LNCaP clone FGC (cell line): ENCODE measurements at places on chromosomes 12 and 14.

DNA sequence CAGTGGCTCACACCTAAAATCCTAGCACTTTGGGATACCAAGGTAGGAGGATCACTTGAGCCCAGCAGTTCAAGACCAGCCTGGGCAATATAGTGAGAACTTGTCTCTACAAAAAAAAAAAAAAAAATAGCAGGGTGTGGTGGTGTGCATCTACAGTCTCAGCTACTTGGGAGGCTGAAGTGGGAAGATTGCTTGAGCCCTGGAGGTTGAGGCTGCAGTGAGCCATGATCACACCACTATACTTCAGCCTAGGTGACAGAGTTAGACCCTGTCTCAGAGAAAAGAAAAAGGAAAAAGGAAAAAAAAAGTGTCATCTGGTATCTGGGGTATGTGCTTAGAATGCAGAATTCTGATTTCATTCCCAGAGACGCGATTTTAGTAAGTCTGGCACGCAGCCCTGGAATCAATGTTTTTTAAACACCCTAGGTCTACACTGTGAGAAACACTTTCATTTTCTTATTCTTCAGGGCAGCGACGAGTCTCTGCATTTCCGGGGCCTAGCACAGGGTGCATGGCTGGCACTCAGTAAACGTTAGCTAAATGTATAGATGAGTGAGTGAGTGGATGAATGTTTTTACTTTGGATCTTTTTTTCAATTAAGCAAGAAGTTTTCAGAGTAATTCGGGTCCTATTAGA lies 243.8 kb upstream of the PWP1 start:
- DNase-seq = no peak

DNA sequence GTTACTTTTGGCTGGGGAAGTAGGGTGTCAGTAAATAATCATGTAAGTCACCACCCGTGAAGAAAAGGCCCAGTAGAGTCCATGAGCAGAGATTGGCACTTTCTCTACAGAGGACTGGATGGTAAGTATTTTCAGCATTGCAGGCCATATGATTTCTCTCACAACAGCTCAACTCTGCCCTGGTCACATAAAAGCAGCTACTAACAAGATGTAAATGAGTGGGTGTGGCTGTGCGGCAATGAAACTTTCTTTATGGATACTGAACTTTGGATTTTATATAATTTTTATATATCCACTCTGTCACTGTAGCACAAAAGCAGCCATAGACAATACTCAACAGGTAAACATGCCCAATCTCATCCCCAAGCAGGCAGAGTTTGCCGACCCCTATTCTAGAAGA lies 343.6 kb downstream of the GLT1D1 start:
- DNase-seq = no peak

GRCh38 chr14:98953551-98954348 lies 318.2 kb downstream of the BCL11B start:
- no peak for DNase-seq

DNA sequence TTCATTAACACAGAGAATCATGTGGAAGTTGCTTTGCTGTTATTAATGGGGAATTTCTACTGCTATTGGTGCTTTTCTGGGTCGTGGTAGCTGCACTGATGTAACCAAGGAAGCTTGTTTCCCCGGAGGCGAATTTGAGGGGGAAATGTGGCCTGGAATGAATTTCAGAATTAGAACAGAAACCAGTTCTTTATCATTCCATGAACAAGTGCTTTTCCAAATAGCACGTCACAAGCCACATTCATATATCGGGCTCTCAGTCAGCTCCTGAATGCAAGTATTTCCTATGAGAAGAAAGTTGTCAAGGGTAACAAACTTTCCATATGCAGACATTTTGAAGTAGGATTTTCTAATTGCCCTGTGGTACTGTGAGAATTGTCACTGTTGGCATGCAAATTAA lies 1353.2 kb downstream of the AACS start:
- no peak for DNase-seq

DNA sequence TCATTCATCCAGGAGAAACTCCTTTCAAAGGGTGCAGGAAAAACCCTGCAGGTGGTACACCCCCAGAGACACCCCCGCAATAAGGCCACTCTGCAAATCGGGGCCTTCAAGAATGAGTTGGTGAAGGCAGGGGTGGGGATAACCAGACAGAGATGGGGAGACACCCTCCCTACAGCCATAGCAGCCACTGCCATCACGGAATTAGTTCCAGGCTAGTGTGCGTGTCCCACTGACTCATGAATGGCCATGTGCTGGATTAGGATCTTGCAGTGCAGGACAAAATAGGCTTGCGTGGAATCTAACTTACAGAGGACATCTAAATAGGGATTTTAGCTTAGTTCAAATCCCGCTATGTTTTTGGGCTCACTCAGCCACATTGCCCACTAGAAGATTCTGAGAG lies 37.8 kb downstream of the SPRING1 start:
- no peak for DNase-seq

- no peak for DNase-seq
Observed at GRCh38 chr12:93804392-93805179, 127.4 kb downstream of the CRADD start.

GRCh38 chr14:91402771-91403600 lies 14.6 kb downstream of the CCDC88C start:
- DNase-seq = no peak

- DNase-seq = no peak
Observed at GRCh38 chr14:95328729-95329503, 9.2 kb upstream of the CLMN start.

- DNase-seq = no peak
Observed at GRCh38 chr12:91778091-91778832, 367.4 kb downstream of the BTG1 start.

- DNase-seq = no peak
Observed at GRCh38 chr14:100616854-100617409, 29.7 kb upstream of the BEGAIN start.

DNA sequence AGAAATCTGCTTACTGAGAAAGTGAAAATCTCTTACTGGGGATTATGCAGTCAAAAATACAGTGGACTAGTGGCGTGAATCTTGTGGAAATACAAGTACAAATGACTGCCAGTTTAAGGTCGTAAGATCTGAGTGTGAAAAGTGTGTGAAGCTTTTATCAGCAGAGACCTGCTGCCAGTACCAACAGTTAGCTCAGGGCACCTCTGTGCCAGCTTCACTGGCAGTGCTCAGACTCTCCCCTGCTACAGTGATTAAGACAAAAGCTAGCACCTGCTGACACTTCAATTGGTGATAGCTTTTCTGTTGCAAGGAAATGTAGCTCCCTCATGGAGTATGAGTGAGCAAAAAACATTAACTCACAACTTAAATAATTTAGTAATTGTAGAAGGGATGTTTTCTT lies 185.1 kb downstream of the ANO6 start:
- no peak for DNase-seq

DNA sequence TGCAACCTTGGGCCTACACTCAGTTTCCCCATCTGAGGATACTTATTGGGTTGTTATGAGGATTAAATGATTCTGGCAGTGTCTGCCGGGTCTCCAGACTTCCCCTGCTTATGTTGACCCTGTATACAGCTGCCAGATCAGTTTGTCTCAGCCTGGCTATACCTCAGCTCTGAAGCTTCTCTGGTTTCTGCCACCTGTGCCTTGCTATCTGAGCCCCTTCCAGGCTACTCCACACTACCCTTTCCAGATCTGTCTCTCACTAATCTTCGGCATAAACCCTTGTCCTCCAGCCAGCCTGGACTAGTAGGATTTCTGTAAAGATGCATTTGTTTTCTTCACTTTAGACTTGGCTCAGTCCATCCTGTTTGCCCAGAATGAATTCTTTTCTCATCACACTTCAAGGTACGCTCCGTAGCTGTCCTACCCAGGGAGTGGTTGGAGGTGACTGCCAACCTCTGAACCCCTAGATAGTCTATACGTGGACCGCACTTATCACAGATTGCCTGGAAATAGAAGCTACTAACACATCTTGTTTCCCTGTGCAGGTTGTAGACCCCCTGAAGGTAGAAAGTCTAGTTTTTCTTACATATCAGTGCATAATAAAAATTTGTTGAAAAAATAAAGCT lies 422.4 kb downstream of the RAD51B start:
- DNase-seq = no peak

DNA sequence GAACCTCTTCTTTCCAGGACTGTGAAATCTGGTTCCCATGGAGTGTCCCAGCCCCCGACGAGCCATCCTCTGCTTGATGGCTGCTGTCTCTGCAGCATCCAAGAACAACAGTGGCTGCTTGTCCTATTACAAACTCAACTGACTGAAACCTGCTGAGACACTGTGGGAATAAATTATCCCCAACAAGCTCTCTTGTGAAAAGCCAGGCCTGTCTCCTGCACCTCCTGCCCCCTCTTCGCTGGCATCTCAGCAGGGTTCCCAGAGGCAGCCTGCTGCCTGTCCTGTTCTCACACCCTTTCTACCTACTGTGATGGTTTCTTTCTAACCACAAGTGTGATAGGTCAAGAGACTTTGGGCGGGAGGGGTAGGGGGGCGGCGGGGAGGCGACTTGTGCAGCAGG lies 180.2 kb downstream of the TSPAN9 start:
- no peak for DNase-seq

GRCh38 chr12:119181944-119182343 lies 3.2 kb downstream of the HSPB8 start:
- DNase-seq = no peak

- DNase-seq = no peak
Observed at GRCh38 chr12:121440768-121441167, 40.9 kb downstream of the RNF34 start.

DNA sequence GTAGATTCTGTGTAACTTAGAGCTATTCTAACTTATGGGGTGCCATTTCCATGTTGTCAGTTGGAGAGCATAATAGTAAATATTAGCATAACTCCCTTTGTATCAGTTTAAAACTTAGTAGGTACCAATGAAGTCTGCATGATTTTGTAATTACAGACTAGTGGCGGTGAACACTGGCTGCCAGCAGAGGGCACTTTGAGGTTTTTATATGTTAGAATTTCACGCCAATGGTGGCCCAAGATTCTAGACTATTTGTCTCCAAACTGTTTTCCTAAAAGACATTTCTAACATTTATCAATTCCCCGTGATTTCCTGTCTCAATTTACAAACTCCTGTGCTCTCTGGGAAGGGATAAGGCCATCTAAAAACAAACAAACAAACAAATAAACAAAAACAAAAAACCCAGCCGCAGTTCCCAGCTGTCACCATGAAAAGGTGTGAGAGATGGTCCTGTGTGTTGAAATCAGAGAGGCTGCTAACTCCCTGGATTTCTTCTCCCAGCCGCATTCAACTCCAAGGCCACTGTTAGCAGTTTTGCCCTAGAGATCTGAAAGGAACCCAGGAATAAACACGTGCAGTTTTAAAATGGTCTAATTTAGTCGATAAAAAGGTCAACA lies 57.6 kb downstream of the BRMS1L start:
- DNase-seq = no peak

DNA sequence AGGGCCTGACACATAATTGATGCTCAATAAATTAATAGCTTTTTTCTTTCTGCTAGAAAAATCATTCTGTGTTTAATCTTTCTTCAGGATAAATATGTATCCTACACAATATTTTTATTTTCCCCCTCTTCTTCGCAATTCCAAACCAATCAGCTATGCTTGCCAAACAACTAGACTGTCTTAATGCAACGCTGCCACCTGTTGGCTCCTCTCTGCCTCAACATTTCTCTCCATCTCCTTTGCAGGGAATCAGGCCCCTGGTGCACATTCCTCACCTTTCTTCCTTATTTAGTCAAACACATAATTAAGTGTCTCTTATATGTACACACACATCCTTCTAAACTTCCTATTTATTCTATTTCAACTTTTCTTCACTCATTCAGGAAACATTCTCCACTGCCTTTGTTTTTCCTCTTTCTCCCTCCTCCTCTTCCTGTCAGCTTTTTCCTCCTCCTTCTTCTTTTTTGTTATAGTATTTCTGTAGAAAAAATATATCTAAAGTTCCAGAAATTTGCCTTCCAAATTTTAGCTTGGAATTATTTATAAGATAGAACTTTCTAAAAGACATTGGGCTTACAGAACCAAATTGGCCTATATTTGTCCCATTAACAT lies 406.0 kb downstream of the PRKD1 start:
- DNase-seq = no peak

- DNase-seq = no peak
Observed at GRCh38 chr12:85147331-85147730, 111.2 kb downstream of the LRRIQ1 start.

- no peak for DNase-seq
Observed at GRCh38 chr12:123681605-123682004, 10.7 kb downstream of the TCTN2 start.

DNA sequence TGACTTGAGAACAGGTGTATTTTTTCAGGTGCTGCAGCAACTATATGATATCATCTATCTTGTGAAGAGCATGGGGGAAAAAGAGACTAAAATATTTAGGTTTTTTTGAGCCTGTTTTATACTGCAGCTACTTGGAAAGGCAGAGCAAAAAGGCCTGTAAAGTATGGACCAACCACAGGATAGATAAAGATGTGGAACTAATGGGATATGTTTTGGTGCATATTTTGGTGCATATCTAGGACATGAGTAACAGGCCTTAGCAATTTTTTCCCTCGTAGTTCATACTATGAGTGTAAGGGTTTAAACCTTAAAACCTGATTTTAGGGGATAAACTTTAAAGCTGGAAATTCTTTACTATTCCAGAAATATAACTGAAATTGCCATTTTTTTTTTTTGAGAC lies 6.0 kb upstream of the GTSF1 start:
- DNase-seq = no peak

DNA sequence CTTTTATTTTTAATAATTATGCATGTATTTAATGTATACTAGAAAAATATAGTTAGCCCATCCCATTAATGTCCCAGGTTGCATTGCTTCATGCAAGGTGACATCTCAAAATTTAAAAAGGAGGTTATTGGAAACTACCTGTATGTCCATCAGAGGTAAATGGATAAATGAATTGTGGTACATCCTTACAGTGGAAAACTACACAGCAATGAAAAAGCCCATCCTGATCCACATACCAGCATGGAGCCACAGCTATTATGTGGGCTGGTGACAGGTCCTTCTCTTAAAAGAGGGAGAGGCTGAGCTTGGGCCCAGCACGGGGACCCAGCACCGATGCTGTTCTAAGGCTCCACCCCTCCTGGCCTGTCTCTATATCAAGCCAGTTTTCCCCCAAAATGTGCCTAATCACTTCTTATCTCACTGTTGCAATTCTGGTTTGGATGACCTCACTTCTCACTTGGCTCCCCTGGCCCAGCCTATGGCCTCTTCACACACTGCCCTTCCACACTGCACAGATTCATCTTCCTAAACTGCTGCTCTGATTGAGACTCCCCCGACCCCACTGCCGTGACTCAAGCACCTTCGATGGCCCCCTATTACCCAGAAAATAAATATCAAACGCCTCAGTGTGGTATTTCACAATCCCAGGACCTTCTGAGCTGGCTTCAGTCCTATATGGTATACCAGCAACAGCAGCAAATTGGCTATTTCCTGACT lies 97.1 kb upstream of the NCOR2 start:
- DNase-seq = no peak

- DNase-seq = no peak
Observed at GRCh38 chr12:42552822-42553221, 36.7 kb downstream of the PRICKLE1 start.

GRCh38 chr12:29429999-29430715 lies 49.2 kb upstream of the ERGIC2 start:
- DNase-seq = no peak

DNA sequence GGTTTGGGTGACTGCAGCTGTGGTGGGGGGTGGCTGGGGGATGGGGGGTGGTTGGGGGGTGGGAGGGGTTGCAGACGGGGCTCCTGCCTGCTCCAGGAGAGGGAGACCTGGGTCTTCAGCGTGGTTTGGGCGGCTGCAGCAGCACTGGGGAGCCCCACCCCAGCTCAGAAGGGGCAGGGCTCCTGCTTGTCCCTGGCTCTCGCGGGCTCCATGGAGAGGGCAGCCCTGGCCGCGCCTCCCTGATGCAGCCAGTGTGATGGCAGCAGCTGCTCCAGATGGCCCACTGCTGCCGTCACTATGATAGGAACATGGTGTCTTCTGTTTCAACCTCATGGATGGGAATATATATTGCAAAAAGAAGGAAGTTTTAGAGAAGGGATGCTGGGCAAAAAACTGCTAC lies 22.9 kb downstream of the TRHDE start:
- DNase-seq = no peak
